ENCODE measurements at places on chromosomes 2 and 18.
A peak's percentile ranks its signal among the peaks of the same experiment; 100 is the strongest.

DNA sequence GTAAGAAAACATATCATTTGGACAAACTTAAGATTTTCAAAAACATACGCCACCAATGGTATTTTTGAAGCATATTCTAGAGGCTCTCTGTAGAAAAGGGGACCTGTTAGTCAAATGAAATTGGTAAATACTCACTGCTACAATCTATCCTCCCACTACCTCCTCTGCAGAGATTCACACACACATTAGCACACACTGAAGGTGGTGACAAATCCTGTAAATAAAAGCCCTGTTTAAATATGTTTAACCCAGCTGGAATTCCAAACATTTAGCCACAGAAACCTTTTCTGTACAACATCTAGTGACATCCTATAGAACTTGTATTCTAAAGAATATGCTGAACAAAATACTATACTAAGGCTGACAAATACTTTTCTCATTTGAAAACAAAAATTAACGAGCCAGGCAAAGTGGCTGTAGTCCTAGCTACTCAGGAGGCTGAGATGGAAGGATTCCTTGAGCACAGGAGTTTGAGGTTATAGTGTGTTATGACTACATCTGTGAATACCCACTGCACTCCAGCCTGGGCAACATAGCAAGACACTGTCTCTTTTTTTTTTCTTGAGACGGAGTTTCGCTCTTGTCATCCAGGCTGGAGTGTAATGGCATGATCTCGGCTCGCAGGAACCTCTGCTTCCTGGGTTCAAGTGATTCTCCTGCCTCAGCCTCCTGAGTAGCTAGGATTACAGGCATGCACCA lies 25.9 kb downstream of the ALS2 start:
- DNase-seq, result no peak

GRCh38 chr18:47248604-47249313 lies 2.7 kb downstream of the SKOR2 start:
- DNase-seq, result no peak

- DNase-seq, result no peak
Observed at GRCh38 chr2:43041661-43042360, 184.6 kb downstream of the ZFP36L2 start.

DNA sequence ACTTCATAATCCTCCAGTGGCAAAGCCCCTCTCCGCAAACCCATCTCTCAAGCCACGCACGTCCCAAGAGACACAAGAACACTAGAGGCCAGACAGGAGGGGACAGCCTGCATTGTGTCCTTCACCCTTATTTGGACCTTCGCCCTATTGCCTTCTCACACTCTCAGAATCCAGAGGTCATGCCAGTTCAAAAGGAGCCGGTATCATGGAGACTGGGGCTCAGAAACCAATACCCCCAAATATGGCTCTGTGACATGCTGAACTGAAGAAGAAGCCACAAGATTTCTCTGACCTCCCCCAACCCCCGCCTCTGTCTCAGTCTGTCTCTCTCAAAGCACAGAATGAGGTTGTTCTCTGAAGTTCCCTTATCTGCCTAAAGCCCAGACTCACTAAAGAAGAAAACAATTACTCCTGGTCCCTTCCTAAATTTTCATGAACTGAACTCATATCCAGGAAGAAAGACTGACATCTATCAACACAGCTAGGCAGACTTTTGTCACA lies 19.2 kb upstream of the SPATA3 start:
- DNase-seq, result no peak

DNA sequence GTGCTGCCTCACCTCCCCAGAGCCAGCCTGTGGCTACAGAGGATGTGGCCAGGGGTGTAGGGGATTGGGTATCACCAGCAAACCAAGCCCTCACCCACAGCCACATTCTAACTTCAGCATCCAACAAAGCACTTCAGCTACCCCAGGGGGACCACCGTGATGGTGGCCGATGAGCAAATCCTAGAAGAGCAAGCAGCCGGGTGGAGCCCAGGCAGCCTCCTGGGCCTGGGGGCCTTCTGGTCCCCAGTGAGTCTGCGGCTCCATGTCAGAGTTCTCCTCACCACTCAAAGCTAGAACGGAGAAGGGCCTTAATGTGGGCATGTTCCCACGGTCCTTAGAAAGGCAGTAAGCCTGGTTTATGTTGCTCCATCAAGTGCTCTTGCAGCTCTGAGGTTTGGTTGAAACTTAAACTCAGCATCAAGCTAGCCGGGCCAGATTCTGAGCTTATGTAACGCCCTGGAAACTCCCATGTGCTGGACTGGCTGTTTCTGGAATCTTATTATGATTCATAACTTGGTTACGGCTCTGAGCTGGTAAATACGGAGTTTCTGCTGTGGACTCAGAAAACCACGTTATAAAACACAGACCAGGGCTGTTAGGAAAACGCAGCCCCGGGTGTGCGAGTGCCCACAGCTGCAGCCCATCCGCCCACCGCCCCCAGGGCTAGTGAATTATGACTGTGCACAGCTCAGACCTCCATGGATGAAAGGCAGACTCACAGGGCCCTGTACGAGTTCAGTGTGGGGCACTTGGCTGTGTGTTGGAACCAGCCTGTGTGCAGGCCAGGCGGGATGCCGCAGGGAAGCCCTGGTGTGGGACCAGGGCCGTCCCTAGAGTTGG lies 99.8 kb downstream of the SEPTIN10 start:
- no peak for DNase-seq

- peak; percentile 53 for DNase-seq
Observed at GRCh38 chr18:13540477-13541182, 185.7 kb downstream of the FAM210A start.

DNA sequence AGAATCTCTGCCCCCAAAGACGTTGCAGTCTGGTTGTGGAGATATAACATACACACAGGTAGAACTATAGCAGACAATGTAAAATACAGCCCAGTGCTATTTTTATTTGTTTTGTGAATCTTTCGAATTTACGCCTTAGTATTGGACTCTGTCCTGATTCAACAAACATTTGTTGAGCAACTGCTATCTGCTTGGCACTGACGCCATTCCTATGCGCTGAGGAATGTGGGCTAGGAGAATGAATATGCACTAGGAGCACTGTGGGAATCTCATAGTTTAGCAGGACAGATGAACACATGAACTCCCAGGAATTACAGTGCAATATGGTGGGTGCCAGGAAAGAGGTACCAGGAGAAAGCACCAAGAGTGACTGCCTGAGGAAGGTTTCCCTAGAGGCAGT lies 181.7 kb upstream of the SIX3 start:
- DNase-seq, result no peak

- no peak for DNase-seq
Observed at GRCh38 chr18:21391074-21391673, 149.1 kb downstream of the GREB1L start.

DNA sequence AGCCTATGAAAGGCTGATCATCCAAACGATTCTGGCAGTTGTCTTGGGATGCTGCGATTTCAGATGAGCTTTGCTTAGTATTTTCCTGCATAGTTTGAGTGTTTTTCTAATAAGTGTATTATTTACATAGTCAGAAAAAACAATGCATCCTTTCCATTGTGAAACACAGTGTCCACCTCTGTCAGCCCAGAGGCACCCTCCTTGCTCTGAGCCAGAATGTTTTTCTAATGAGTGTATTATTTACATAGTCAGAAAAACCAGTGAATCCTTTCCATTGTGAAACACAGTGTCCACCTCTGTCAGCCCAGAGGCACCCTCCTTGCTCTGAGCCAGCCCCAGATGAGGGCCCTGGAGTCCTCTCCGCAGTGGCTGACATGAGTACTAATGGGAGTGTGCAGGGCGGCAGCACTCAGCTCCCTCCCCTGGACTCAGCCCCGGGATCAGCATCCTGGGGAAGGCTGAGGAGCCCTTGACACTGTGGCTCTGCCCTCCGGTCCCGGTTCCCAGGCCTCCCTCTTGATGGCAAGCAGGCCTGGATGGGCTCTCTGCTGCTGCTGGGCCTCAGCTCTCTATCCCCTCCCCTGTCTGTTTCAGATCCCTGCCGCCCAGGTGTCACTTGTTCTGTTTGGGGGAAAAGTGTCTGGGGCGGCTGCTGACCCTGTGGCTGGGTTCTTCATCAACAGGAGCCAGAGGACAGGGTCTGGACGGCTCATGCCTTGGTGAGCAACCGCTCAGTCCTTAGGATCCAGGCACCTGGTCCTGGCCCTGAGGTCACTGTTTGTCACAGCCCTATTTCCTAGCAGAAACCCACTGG lies 5.9 kb downstream of the MFSD2B start:
- DNase-seq, result no peak

- DNase-seq, result no peak
Observed at GRCh38 chr2:100274076-100274475, 48.2 kb downstream of the LONRF2 start.

DNA sequence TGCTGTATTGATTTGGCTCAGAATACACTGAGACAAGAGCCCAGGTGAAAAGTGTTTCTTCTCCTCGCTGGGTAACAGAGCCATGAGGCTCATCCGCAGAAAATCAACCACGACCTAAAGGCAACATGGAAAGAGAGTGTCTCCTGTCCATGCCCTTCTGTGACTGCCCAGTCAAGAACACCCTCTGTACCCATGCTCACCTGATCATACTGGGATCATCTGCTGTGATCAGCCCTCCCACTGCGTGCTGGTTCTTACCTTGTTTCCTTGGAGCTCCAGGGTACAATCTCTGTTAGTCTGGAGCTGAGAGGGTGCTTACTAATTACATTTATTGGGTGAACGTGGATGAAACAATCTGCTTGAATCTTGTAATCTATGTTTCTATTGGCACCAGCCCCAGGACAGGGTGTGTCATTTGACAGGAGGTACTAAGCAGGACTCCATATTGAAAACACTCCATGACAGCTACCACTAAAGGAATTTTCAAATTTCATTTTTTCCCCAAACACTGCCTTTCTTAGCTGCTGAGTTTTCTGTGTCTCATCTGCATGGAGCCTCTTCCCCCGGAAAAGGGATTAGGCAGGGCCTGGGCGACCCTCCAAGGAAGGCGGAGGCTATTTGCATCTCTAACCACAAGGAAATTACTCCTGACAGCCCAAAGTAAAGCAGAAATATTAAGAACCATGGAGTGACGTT lies 39.7 kb upstream of the GRP start:
- DNase-seq, result no peak

- DNase-seq, result no peak
Observed at GRCh38 chr2:127618551-127619202, 27.3 kb upstream of the GPR17 start.

DNA sequence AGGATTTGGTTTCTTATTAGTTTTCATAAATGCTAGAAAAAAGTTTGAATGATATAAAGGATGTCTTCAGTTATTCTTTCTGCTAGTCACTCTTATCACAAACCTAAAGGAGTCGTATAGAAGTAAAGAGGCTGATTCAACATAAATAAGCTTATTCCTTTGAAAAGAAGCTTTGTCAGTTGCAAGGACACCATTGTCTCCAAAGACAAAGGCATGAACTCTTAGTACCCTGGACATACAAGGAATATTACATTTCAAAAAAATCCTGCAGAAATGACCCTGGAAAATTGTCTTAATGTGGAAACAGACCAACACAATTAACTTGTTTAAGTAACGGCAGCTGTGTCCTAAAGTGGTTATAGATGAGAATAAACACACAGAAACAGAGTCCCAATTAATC lies 528.0 kb downstream of the CPS1 start:
- DNase-seq, result no peak

GRCh38 chr18:24488824-24489493 lies 28.5 kb downstream of the HRH4 start:
- DNase-seq, result no peak

DNA sequence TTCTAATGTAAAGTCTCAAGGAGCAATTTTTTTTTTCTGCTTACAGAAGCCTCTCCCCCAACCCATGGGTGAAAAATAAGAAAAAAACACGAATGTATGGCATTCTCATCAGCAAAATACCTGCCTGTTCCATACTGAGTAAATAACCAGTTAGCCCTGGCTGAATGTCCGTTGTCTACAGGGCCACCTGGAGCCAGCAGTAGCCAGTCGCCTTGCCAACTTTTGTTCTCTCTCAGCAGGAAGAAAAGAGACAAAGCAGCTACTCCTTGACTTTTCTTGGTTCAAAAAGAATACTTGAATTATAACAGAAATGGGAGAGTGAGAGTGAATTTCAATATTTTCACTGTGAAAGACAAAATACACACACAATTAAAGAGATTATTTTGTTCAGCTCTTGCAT lies 532.9 kb upstream of the CRIM1 start:
- DNase-seq, result no peak

DNA sequence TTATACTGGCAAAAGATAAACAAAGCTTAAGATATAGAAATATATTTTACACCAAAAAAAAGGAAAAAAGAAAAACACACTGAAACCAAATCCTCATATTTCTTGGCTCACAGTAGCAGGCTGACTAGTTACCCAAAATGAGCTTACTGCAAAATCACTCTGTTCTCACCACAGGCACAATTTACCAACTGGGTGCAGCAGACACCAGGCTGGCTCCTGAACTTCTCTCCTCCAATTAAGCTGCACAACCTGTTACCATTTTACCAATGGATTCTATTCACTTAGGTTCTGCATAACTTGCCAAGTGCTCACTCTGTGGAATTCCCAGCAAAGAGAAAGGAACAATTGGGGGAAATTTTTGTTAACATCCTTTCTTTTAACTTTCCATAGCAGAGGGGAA lies 679.3 kb downstream of the ZEB2 start:
- DNase-seq, result no peak

GRCh38 chr2:66682476-66682875 lies 247.6 kb downstream of the MEIS1 start:
- DNase-seq, result no peak

- DNase-seq, result no peak
Observed at GRCh38 chr2:57884281-57884680, 162.3 kb upstream of the VRK2 start.

DNA sequence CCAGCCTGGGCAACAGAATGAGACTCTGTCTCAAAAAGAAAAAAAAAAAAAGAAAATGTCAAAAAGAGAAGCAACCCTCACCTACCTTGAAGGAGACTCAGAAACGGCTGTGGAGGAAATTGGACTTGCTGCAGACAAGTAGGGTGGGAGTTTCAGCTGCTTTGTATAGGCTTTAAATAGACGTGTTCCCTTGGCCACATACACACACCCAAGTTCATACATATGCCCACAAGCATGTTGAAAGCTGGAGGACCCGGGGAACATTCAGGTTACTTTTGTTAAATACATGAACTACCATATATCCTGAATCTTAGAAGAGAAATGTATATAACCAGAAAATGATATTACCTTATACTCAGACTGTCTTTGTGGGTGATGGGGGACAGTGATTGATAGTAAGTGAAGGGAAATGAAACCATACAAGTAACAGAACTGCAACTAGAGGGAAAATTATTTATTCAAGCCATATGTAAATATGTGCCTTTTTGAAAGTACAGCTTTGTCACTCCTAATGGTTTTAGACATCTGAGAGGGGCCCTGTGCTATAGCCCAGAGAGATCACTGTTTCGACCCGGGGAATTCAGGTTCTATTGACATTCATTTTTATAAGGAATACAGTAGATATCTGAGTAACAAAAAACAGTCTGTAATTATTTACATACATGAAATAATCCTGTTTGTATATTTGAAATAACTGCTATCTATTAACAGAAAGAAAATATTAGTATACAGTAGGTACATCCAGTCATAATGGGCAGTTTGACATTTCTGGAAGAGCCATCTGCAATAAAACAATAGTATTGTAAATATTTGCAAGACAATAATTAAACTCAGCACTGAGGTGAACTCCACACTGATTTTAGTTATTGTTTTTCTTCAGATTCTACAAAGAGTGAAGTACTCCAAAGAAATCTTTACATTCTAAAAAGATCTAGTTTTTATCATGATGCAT lies 48.0 kb upstream of the TGIF1 start:
- DNase-seq, result no peak

Measured in activated CD8-positive, alpha-beta memory T cell treated with anti-CD3 and anti-CD28 coated beads, Interleukin-2, amount 50 U/mL, for 4 hours (primary cell).